ENCODE measurements at places on chromosomes 1 and 21.

DNA sequence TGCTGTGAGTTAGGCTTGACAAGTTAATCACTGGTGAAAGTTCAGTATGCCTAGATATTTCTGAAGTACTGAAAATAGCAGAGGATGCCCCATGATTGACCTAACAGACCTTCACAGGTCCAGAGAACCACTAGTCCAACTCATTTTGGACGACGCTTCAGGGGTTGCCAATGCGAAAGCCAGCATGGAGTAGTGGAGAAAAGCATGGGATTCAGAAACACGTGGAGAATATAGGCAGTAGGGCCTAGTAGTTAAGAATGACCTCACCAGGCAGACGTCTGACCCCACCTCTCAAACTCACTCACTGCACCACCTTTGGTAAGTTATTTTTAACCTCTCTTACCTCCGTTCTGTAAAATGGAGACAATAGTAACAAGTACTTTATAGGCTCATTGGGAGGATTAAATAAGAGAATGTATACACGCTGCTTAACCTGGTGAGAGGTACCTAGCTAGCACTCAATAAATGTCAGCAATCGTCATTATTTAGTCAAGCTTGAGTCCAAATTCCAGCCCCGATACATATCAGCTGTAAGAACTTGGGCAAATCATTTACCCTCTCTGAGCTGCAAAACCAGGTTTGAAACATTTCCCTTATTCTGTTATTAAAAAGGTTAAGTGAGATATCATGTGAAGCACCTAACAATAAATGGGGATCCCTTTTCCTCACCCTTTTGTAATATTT is 13.2 kb downstream of the PLPP3 start:
- no peak for DNase-seq

DNA sequence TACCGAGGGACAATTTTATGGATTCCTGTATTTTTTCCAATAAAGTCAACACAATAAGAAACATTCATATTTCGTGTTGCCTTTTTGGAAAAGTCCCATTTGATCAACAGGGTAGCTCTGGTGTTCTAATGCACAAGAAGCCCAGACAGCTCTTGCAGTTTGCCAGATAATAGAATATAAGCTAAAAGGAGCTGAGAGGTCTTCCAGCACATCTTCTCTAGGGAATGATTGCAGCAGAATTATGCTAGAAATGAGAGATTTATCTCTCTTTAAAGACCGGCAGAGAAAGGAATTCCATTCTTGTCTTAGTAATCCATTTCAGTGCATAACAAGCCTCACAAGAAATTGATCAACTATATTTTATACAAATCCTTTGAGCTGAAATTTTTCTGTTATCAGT is 25.0 kb upstream of the DDX59 start:
- no peak for DNase-seq

- DNase-seq = no peak
Measured at GRCh38 chr1:243693800-243694199, 156.2 kb downstream of the AKT3 start.

GRCh38 chr1:108075055-108075454 is 110.1 kb upstream of the VAV3 start:
- DNase-seq = no peak

DNA sequence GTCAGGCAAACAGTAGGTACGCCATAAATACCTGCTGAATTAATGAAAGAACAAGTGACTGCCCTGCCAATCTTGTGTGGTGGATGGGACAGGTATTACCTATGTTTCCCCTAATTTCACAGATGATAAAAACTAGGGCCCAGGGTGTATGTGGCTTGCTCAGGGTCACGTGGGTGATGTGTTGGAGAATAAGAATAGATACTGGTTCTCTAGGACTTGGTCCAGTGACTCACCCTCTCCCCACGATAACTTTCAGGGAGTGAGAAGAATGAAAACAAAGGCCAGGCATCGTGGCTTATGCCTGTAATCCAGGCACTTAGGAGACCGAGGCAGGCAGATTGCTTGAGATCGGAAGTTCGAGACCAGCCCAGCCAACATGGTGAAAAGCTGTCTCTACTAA is 26.7 kb downstream of the SLC26A9 start:
- no peak for DNase-seq

DNA sequence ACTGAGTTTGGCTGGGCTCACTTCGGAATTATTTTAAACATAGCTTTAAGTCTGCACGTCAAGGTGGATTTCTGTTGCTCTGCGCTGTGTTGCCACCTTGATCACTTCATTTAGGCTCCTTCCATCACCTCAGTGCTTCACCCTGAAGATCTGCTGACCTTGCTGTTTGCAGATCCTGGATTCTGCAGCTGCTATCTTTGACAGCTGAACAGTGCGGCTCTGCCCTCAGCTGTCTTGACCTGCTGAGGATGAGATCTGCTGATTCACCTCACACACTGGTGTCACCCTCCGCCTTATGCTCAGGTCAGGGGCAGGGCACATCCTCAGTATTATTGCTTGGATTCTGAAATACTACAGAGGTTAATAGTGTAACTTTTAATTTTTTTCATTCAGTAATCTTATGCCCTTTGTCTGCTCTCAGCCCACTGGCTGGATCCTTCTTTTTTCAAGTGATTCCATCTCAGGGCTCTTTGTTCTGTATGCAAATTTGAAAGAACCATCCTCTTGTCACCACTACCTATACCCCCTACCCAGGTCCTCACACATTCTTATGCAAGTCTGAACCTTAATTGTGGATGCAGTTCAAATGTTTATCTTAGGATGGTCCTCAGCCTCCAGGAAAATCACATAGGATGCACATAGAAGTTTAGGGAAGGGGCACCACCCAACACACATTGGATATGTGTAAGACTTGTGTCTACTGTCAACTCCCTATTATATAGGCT is 364.0 kb downstream of the OLFM3 start:
- DNase-seq = no peak

GRCh38 chr1:7113822-7114221 is 328.6 kb downstream of the CAMTA1 start:
- no peak for DNase-seq

DNA sequence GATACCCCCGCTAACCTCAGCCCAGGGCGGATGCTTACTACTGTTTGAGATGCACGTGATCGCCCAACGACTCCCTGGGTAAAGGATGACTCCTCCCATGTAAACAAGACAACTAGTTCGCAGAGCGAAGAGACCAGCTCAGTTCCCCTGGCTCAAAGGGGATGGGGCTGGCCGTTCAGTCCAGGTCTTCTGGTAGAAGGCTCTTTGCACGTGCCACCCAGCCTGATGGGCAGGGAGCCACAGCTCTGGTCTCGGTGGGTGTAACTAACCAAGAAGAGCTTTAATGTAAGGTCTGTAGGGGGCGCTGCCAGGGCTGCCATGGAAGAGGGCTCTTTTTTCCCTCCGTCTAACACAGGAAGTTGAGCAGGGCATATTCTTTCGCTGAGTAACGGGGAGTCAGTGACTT is 49.4 kb upstream of the PARP1 start:
- DNase-seq = peak; percentile 11

DNA sequence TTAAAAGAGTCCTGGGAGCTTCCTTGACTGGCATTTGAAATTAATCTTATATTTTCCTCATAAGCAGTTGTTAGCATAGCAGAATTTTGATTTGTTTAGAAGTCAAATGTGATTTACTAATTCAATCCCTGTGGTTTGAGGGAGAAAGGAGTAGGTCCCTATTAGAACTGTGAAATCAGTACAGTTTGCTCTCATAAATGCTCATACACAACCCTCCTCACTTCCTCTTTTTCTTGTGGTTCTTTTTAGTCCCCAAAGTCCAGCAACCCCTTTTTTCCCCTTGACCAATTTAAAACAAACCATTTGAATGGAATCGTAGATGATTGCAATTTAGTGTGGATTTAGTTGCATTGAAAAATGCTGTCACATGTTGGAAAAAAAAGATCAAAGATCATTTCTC is 9.2 kb upstream of the IFI44 start:
- no peak for DNase-seq

- no peak for DNase-seq
Measured at GRCh38 chr21:32525282-32525681, 60.0 kb downstream of the TCP10L start.

DNA sequence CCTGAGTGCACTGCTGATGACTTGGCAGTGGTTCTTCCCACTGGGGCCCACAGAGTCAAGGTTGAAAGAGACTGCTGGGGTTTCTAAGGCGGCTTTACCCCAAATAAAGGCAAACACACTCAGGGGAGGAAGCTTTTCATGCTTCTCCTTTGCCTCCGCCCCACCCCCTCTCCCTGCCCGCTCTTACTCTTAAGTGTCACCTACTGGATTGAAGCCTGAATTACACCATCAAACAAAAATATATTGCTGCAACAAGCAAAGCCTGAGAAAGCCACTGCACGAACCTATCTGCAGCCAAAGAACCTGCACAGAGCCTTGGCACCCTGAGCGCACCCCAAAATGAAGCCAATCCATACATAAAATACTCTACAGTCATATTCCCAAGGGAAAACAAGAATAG is 63.1 kb downstream of the PTGFR start:
- no peak for DNase-seq

DNA sequence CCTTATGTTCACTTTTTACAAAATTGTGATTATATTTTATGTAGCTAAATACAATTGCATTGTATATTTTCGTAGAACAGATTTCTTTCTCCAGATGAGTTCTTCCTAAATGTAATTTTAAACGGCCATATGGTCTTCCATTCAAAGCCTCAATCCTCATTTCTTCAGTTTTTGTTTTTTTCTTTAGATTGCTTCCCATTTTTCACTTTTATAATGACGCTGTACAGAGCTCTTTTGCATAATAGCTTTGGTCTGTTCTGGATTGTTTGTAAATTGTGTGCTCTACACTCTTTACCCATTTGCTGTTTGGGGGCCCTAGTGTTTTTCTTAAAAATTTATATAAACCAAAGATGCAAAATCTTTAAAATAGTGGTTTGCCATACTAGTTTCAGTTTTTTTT is 27.8 kb downstream of the AVPR1B start:
- DNase-seq = no peak

DNA sequence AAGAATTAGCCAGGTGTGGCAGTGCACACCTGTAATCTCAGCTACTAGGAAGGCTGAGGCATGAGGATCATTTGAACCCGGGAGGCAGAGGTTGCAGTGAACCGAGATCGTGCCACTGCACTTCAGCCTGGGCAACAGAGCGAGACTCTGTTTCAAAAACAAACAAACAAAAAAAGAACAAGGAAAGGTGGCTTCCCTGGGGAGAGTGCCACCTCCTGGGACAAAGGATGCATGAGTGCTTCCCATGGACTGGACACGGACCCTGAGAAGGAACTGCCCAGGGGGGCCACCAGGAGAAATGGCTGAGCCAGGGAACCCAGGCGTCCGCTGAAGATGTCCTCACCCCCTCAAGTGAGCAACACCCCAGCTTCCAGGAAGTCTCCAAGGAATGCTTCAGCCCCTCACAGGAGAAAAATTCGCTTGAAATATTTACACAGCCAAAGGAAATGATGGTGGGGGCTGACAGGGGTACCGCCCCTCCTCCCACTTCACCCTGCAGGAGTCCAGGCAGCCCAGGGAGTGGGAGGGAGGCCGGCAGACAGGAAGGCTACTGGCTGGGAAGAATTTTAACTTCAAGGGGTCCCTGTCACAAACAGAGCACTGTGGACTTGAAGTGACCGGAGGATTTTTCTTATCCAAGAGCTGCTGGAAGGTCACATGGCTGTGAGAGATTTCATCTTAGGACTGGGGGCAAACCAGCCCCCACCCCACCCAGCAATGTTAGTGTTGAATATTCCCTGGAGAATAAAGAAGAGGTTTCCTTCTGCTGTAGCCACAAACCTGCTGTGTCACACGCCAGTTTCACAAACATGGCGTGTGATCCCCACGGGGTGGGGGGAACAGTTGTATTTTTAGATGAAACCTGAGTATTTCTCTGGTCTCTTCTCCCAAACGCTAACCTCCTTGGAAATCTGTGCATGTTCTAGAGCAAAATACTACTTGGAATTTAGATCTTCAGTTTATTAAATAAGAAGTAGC is 90.8 kb upstream of the SLC25A33 start:
- no peak for DNase-seq

- DNase-seq = peak; percentile 98
Measured at GRCh38 chr1:32716312-32717148, 14.0 kb upstream of the SYNC start.

- no peak for DNase-seq
Measured at GRCh38 chr1:155223047-155223446, 14.6 kb downstream of the MTX1 start.

GRCh38 chr1:33317946-33318345 is 3.0 kb downstream of the A3GALT2 start:
- no peak for DNase-seq

- no peak for DNase-seq
Measured at GRCh38 chr1:24036088-24036487, 56.0 kb upstream of the SRSF10 start.

DNA sequence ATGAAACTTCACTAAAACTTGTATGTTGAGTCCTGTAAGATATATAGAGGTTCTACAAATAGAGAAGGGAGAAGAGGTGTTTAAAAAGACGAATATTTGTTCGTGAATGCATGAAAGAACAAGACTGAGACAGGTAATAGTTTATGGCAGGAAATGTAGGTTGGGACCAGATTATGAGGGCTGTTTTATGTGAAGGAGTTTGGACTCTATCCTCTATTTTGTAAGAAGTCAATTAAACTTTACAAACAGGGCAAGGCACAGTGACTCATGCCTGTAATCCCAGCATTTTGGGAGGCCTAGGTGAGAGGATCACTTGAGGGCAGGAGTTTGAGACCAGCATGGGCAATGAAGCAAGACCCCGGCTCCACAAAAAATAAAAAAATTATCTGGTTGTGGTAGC is 5.7 kb downstream of the SLC35A3 start:
- DNase-seq = peak; percentile 48

DNA sequence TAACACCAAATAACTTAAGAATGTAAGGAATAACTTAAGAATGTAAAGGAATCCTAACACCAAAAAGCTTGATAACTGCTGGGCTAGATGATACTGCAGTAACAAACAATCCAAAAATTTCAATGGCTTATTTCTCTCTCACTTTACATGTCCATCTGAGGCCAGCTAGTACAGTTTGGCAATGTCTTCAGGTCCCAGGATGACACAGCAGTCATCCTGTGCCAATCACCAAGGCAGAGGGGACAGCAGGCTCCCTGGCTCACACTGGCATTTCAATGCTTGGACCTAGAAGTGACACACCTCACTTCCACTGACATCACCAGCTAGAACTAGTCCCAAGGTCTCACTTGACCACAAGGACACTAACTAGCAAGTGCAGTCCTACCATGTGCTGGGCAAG is 15.3 kb downstream of the DNAJC11 start:
- no peak for DNase-seq

DNA sequence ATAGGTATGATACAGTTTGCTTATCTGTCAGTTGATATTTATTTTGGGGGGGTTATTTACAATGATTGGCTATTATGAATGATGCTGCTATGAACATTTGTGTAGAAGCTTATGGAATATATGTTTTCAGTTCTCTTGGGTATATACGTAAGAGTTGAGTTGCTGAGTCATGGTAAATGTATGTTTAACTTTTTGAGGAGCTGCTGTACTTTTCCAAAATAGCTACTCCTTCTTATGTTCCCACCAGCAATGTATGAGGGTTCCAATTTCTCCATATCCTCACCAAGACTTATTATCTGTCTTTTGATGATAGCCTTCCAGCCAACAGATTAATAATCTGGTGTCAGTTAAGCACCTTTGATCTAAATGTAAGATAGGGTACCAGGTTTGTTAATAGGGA is 11.9 kb downstream of the SOAT1 start:
- no peak for DNase-seq
